ENCODE measurements at places on chromosomes 16 and 17. TPM values are rescaled to one million over a fixed set of nuclear protein-coding genes. Genes with fewer than 3 reads are reported as not detected.

DNA sequence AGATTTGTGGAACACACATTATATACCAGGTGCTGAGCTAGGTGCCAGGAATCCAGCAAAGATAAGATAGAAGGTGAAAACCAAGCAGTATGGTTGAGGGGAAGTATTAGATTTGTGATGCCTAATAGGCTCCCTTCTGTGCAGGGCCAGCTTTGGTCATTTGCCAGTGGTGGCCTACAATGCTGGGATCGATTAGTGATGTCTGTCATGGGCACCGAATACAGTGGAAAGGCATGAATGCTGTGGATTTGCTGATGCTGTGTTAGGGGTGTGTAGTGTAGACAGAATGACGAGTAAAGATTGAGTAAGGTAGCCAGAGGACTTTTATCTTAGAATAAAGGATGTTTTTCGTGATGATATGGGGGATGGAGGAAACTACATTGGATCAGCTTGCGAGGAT lies 48.9 kb downstream of the SNX29 start:
- DNase-seq = no peak

Gene LHX1
- 8.7 TPM for total RNA-seq

GRCh38 chr17:17372856-17373520 lies 69.8 kb downstream of the NT5M start:
- DNase-seq = no peak

DNA sequence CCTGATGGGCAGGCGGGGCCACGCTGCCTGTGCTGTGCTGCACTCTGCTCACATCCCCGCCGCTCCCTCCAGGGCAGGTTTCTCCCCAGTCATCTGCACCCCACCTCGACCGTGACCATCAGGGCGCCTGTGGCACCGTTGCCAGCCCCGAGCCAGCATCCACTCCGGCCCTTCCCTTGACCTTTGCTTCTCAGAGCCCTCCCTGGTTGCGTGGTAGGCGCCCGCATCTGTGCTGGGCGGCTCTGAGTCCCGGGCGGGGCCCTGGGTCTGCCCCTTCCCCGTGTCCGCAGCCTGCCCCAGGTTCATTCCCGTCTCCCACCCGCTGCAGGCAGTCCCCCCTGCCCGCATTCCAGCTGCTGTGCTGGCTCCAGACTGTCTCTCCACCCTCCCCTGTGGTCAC lies 33.2 kb downstream of the ZNF750 start:
- no peak for DNase-seq

Gene NCBP3
- total RNA-seq = 39.6 TPM

Gene TPSG1
- total RNA-seq = not detected

DNA sequence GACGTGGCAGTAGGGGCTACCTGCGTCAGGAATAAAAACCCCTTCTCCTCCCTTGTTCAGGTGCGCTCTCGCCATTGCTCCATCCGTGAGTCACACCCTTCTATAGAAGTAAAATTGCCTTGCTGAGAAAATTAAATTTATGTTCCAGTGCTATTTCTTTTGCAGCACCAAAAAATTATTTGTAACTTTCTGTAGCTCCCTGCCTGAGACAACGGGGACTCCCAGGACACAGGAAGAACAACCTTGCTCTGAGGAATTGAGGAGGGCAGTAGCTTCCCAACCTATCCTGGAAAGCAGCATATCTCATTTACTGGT lies 85.4 kb downstream of the EMP2 start:
- DNase-seq = no peak

DNA sequence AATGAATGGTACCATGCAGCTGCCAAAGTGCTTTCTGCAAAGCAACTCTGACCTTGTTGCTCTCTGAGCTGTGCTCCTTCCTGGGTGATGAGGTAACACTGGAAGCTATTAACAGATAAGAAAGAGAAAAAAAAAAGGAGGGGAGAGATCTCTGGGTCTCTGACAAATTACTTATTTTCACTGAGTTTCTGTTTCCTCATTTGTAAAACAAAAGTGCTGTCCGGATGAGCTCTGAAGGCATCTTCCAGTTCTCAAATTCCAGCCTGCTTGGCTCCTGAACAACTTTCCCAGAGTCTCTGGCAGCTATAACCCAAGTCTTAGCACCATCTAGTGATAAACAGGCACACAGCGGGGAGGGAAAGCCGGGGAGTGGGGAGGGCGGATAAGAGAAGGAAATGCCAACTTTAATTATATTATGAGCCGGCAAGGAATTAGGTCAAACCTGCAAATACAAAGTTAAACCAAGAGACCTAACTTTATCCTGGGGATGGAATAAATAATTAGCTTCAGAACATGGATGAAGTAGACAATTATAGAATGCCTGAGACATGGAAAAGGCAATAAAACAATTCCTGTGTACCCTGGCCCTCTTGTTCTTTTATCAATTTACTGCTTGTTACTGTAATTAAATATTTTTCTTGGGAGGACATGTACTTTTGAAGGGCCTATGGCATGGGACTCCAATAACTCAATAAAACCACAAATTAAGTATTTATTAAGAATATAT lies 61.3 kb upstream of the KIFC3 start:
- peak; percentile 42 for DNase-seq

Gene EVI2B
- not detected for total RNA-seq

Gene TNFRSF13B
- not detected for total RNA-seq

GRCh38 chr16:84416407-84417321 lies 48.3 kb downstream of the ATP2C2 start:
- no peak for DNase-seq

- no peak for DNase-seq
Measured at GRCh38 chr16:51418258-51418657, 267.2 kb upstream of the SALL1 start.

DNA sequence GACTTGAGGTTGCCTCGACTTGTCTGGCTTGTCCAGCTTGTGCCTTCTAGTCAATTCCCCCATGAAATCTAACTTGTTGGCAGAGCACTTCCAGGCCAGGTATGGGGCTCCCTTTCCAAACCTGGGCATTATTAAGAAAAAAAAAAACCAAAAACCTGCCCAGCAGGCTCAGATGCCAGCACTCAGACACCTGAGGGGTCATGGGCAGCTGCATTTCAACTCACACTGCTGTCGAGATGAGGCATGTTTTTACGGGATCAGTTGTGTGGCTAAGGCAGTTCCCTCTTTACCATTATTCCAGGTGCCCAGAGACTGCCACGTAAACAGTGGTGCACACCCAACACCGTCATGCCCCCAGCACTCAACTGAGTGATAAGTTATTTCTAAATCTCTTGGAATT lies 17.8 kb downstream of the TMEM11 start:
- no peak for DNase-seq
